ENCODE measurements at places on chromosomes 1 and 21.

GRCh38 chr1:93774707-93775106, 93.1 kb upstream of the BCAR3 start:
- no peaks in the 10 kb centered on the region for H3K4me1 ChIP-seq
- H3K36me3 ChIP-seq = no peaks in the 10 kb centered on the region
- H3K27ac ChIP-seq = no peak overlapping the region
- H3K4me3 ChIP-seq = no peak overlapping the region

- H3K27me3 ChIP-seq = peaks cover 30% of the 10 kb centered on the region
- H3K4me1 ChIP-seq = no peaks in the 10 kb centered on the region
- no peak overlapping the region for H3K4me3 ChIP-seq
- no peaks in the 10 kb centered on the region for H3K36me3 ChIP-seq
- H3K27ac ChIP-seq = no peak overlapping the region
Measured at GRCh38 chr1:225766967-225767633, 10.5 kb upstream of the SRP9 start.

GRCh38 chr1:53559854-53560580, 100.8 kb downstream of the DMRTB1 start:
- H3K4me1 ChIP-seq = peaks cover 14% of the 10 kb centered on the region
- no peaks in the 10 kb centered on the region for H3K36me3 ChIP-seq
- DNase-seq = no peak

- H3K27ac ChIP-seq = no peak overlapping the region
- no peak for DNase-seq
- H3K4me3 ChIP-seq = no peak overlapping the region
- H3K36me3 ChIP-seq = no peaks in the 10 kb centered on the region
Measured at GRCh38 chr1:96364576-96364975, 357.0 kb upstream of the PTBP2 start.

- H3K27me3 ChIP-seq = peaks cover 3% of the 10 kb centered on the region
- no peaks in the 10 kb centered on the region for H3K4me1 ChIP-seq
- no peaks in the 10 kb centered on the region for H3K36me3 ChIP-seq
- DNase-seq = no peak
- H3K27ac ChIP-seq = no peak overlapping the region
Measured at GRCh38 chr1:183263886-183264602, 78.0 kb downstream of the LAMC2 start.
